Stimulated activated CD8-positive, alpha-beta memory T cell treated with anti-CD3 and anti-CD28 coated beads, Interleukin-4, amount 100 ng/mL, for 1 hour (primary cell): ENCODE measurements at places on chromosomes 1 and 21.

DNA sequence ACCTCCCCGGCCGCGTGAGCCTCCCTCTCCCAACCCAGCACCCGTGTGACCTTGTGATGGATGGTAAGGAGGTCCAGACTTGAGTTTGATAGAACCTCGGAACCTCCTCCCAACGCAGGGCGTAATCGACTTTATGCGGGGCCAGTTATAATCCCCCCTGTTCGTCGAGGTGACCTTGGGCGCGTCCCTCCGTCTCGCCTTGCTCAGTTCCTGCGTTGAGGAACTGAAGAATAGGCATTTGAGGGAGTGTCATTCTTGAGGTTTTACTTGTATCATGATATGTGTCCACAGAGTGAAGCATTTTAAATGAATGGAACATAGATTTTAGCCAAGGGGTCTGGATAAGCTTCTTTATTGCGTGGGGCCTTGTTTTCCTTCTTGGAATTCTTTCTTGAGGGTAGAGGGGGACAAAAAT lies 433 bp downstream of the TIMM17A start:
- no peak for DNase-seq

DNA sequence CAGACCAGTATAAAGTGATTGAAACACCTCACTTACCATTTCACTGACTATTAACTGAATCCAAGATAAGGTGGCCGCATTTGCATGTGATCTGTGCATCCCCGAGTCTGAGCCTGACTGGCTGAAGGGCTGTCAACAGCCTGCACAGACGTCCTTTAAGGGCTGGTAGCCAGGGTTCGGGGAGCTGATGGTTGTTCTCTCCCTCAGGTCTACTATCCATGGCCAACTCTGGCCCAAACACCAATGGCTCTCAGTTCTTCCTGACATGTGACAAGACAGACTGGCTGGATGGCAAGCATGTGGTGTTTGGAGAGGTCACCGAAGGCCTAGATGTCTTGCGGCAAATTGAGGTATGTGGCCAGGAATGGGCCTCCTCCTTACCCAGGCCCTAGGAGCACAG lies 14.0 kb downstream of the PPIE start:
- no peak for DNase-seq

- DNase-seq: no peak
These were observed 486 bp upstream of the KCNA3 start for GRCh38 chr1:110675060-110675791.

DNA sequence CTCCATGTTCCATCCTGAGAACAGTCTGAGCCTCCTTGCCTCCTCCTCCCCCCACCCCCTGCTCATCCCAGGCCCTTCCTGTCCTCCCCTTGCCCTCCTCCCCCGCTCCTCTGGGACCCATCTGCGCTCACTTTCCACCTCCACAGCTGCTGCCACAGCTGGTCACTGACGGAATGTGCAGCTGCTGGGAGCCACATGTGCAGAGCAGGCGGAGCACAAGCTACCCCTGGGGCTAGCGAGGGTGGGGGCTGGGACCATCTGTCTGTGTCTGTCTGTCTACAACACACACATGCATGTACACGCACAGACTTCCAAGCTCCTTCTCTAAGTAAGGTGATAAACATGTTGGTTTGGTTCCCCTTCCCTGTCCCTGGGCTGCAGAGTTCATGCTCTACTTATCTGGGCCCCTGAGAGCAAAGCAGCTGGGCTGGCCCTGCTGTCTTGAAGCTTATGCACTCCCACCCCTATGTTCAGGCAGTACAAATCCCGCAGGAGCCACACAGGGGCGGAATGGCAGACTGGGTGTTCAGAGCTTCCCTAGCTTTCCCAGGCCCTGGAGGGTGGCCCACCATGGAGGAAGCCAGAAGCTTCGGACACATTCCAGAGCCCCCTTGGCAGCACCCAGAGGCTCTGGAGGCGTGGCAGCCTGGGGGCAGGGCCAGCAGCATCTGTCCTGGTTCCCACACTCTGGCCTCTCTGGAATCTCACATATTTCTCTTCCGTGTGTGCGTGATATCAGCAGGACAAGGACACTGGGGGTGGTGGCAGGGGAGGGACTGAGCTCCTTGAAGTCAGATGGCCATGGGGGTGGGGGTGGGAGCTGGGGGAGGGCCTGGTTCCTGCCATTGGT lies 7.0 kb upstream of the HEYL start:
- DNase-seq: no peak

- DNase-seq: no peak
These were observed 3.4 kb downstream of the CASQ2 start for GRCh38 chr1:115765091-115765490.

GRCh38 chr1:100499194-100499811 lies 38.6 kb upstream of the GPR88 start:
- DNase-seq: no peak

- no peak for DNase-seq
These were observed 45.6 kb downstream of the XCL2 start for GRCh38 chr1:168498159-168498631.

DNA sequence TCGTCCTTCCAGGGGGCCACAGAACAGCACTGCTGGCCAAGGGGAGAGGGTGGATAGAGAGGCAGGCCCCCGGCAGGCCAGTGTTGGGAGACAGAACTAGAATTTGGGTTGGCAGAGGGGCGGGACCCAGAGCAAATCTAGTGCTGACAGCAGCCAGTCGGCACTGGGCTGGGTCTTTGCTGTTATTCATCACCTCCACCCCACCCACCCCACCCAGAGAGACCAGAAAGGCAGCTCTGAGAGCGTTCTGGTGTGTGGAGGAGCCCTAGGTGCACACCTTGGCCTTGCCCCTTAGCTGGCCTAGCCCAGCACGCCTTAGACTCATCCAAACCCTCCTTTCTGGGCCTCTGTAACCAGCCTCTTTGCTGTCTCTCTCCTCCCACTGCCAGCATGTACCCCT lies 6.4 kb upstream of the PKP1 start:
- DNase-seq: no peak
